ENCODE measurements at places on chromosomes 7 and 10.

GRCh38 chr10:9759596-9759995 is 1258.1 kb upstream of the CELF2 start:
- DNase-seq = no peak

GRCh38 chr10:112246-112645 is 23.0 kb upstream of the ZMYND11 start:
- no peak for DNase-seq

DNA sequence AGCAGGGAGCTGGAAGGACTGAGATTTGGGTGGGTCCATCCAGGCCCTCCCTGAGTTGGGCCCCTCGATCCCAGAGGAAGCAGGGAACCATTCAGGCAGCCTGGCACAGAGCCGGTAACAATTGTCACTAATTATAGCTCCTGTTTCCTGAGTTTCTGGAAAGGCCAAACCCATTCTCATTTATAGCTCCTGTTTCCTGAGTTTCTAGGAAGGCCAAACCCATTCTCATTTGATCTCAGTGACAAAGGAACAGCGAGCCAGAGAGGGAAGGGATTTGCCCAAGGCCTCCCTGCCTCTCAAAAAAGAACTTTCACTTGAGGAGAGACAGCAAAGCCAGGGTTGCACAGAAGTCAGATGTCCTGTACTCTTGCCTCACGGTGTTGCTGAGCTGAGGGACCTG is 521.9 kb downstream of the TYW1 start:
- DNase-seq = no peak

GRCh38 chr10:129035052-129035827 is 431.8 kb upstream of the MGMT start:
- no peak for DNase-seq

All from Jurkat, Clone E6-1 (cell line).